A549 treated with Hydrocortisone at 1 μM for 4 hours (cell line): ENCODE measurements at places on chromosomes 6 and 20. TPM values are rescaled to one million over a fixed set of nuclear protein-coding genes. Genes with fewer than 3 reads are reported as not detected.

The HS3ST5 gene
- total RNA-seq: not detected in 5 replicates

The LAMP5 gene
- 0.13 TPM in 1 of 5 replicates, not detected in the others for total RNA-seq

The FAM210B gene
- total RNA-seq: 10.9 to 12.8 TPM (median 11.3 TPM) in 5 replicates

The GMDS gene
- total RNA-seq: 7.5 to 9.5 TPM (median 8.5 TPM) in 5 replicates

The PARD6B gene
- 2.7 to 3.9 TPM (median 3.4 TPM) in 5 replicates for total RNA-seq

The MMUT gene
- 5.4 to 8.3 TPM (median 6.6 TPM) in 5 replicates for total RNA-seq

The TBC1D20 gene
- 32.6 to 35.7 TPM (median 34.4 TPM) in 5 replicates for total RNA-seq
